ENCODE measurements at places on chromosomes 12 and 14. TPM values are rescaled to one million over a fixed set of nuclear protein-coding genes. Genes with fewer than 3 reads are reported as not detected.

The CLEC6A gene
- total RNA-seq = not detected

The GNG2 gene
- total RNA-seq = 54.8 TPM

The SLC10A1 gene
- total RNA-seq = not detected

The CCDC196 gene
- total RNA-seq = not detected

The PLEKHD1 gene
- total RNA-seq = not detected

The PHC1 gene
- total RNA-seq = 25.3 TPM

The ACOT6 gene
- not detected for total RNA-seq

The ARHGAP9 gene
- 16.6 TPM for total RNA-seq

The ORMDL2 gene
- total RNA-seq = 17.3 TPM

The LRFN5 gene
- 0.19 TPM for total RNA-seq

The CCDC197 gene
- total RNA-seq = not detected

The AMHR2 gene
- total RNA-seq = not detected

The CCDC175 gene
- total RNA-seq = not detected

The RERG gene
- total RNA-seq = 15.3 TPM

The KRT79 gene
- total RNA-seq = not detected

The FOXN4 gene
- not detected for total RNA-seq

The PLBD1 gene
- 24.2 TPM for total RNA-seq

The ZNF891 gene
- 2.2 TPM for total RNA-seq

The TMPRSS12 gene
- total RNA-seq = not detected

The KRT3 gene
- total RNA-seq = not detected
